ENCODE measurements at places on chromosomes 5 and 9. TPM values are rescaled to one million over a fixed set of nuclear protein-coding genes. Genes with fewer than 3 reads are reported as not detected.

GRCh38 chr9:36677611-36678010 is 104.9 kb downstream of the MELK start:
- no peak overlapping the region for H3K4me3 ChIP-seq
- H3K36me3 ChIP-seq = no peaks in the 10 kb centered on the region
- no peak for DNase-seq
- no peaks in the 10 kb centered on the region for H3K4me1 ChIP-seq

PCSK5 gene
- 14.7 TPM for total RNA-seq

IL13 gene
- total RNA-seq = 0.55 TPM

ANKDD1B gene
- 7.7 TPM for total RNA-seq

DNA sequence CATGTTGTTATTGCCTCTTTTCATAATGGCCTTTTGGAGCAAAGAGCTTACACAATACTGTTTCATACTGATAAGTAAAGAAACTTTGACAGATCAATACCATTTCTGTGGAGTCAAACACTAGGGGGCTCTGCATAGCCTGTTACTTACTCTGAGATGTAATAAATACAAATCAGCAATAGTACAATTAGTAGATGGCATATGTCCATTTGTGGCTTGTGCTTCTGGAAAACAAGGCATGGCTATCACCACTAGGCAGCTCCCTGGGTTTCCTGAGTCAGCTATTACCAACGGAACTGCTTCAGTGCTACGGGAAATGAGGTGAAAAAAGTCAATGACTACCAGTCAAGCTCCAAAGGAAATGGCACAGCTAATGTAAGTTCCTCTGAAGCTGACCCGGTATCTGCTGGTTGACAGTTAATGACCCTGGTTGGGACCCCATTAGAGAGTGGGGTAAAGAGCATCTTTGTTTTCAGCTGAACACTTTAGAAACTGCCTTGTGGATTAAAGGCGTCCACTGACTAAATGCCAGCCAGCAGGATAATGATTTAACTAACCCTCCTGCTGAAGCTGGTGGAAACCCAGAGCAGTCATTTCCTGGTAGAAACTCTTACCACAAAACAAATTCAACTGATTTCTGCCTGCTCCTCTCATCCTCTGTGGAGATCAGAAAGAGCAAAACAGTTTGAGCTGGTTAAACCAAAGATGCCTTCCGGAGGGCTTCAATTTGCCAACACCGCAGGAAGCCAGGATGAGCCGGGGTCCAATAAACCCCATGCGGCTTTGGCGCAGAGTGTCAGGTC is 69.0 kb upstream of the FAM169A start:
- no peaks in the 10 kb centered on the region for H3K36me3 ChIP-seq
- peak overlapping the region; percentile 75 for H3K27ac ChIP-seq
- peaks cover 16% of the 10 kb centered on the region for H3K4me1 ChIP-seq
- DNase-seq = no peak

DNA sequence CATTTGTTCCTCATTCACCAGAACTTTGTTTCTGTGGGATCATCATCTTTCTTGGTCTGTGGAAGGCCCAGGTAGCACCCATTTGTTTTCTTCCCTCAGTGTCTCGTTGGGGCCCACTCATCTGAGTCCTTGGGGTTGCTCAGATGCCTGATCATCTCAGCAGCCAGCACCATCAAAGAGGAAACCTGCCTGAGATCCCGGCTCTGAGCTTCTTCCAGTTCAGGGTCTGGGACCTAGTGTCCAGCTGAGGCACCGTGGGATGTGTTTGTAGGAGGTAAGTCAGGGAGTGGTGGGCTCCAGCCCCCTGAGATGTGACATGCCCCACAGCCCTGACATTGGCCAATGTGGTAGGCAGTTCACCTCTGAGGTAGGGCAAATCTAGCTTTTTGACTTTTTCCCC is 9.4 kb upstream of the CD180 start:
- H3K4me1 ChIP-seq = peaks cover 10% of the 10 kb centered on the region
- no peaks in the 10 kb centered on the region for H3K27me3 ChIP-seq
- H3K27ac ChIP-seq = peak overlapping the region; percentile 18

- H3K4me1 ChIP-seq = no peaks in the 10 kb centered on the region
- no peak overlapping the region for H3K27ac ChIP-seq
- no peak overlapping the region for H3K4me3 ChIP-seq
Observed at GRCh38 chr5:84036842-84037241, 316.2 kb upstream of the HAPLN1 start.

DNA sequence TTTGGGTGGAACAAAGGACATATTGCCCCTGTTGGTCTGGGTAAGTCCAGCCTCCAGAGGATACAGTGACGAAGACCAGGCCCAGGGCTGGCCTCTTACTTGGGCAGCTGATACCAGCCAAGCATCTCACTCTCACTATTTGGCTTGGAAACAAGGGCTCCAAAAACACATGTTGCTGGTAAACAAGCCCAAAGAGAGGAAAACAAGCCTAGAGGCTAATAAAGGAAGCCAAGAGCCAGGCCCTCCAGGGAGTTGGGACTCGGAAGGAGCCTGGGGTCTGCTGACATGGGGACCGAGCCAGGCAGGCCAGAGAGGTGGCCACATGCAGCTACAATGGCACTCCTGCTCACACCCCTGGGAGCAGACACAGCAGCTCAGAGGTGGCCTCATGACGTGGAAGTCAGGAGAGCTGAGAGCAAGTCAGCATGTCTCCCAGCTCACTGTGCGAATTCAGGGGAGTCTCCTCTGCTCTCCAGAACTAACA is 5.7 kb downstream of the SPARC start:
- no peak for DNase-seq
- peaks cover 7% of the 10 kb centered on the region for H3K36me3 ChIP-seq
- H3K4me1 ChIP-seq = peaks cover 17% of the 10 kb centered on the region
- H3K27ac ChIP-seq = peak overlapping the region; percentile 1
- H3K27me3 ChIP-seq = peaks cover 4% of the 10 kb centered on the region

DNA sequence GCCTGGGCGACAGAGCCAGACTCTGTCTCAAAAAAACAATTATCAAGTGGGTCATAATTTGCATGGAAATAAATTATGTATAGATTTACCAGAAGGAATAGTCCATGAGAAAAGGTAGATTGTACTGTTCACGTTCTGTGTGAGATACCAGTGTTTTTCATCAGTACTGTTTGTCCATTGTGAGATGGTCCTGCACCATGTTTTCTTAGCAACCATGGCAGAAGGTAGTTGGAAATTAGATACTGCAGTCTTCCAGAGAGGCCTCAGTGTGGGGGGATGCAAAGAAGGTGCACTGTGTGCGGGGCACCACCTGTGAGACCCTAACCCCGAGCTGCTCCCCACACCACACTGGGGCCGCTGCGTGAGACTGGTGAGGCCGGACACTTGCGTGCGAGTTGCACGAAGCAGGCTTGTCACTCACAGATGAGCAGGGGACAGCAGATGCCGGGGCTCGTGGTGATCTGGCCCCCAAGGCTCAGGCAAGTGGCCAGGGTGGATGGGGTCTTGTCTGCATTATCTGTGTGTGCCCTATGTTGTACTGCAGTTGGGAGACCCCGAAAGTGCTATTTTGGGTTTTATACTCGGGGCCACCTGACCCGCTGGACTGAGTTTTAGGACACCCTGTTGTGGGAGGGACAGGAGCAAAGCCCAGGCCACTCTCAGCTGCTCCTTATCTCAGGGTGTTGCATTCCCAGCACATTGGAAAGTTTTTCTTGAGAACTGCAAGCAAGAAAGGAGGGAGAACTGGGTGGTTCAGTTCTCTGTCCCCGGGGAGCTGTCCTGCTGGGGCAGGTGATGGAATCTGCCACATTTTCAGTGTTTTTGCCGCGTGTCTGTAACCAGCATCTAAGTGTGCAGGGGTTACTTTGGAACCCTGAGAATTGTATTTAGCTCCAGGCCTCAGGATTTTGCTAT is 61.9 kb downstream of the EHMT1 start:
- H3K4me1 ChIP-seq = peaks cover 12% of the 10 kb centered on the region
- no peaks in the 10 kb centered on the region for H3K27me3 ChIP-seq
- no peak overlapping the region for H3K4me3 ChIP-seq
- DNase-seq = no peak

WDR38 gene
- not detected for total RNA-seq

NHP2 gene
- total RNA-seq = 25.5 TPM

LEAP2 gene
- not detected for total RNA-seq

All from stomach (tissue), 19 donors.